PC-9 (cell line): ENCODE measurements at places on chromosomes 3 and 15.

DNA sequence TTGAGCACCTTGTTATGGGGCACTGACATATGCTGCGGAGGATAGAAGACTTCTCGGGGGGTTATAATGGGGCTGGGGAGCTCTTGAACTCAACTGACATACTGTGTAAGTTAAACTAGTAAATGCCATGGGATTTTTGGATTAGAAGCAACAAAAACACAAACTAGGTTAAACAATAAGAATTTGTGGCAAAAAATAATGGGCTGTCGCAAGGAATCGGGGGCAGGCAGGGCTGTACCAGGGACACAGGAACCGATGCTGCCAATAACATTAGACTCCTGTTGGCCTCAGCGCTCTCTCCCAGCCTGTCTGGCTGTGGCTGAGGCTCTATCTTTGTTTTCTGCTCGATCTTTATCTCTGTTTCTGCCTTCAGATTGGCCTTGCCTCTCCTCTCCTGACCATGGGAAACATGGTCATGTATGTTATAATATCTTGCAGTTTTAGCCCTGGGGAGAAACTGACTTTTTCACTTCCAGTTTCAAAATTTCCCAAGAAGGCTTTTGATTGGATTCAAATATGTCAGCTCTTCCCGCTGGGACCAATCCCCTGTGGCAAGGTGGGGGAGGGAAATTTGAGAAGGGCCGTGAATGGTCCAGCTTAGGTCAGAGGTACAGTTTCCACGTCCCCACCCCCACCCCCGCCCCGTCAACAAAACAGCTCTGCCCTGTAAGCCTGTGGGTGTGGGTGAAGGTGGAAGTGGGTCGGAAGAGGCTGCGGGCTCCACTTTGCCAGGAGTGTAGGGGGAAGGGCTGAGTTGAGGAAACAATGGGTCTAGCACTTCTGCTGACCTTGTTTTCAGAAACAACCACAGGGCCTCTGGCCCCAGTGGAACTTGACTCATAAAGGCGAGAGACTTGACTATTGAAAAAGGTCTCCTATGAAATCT, 161.1 kb upstream of the TBL1XR1 start:
- no peaks in the 10 kb centered on the region for H3K36me3 ChIP-seq
- H3K4me3 ChIP-seq: peak overlapping the region; percentile 49
- peak; percentile 95 for DNase-seq

DNA sequence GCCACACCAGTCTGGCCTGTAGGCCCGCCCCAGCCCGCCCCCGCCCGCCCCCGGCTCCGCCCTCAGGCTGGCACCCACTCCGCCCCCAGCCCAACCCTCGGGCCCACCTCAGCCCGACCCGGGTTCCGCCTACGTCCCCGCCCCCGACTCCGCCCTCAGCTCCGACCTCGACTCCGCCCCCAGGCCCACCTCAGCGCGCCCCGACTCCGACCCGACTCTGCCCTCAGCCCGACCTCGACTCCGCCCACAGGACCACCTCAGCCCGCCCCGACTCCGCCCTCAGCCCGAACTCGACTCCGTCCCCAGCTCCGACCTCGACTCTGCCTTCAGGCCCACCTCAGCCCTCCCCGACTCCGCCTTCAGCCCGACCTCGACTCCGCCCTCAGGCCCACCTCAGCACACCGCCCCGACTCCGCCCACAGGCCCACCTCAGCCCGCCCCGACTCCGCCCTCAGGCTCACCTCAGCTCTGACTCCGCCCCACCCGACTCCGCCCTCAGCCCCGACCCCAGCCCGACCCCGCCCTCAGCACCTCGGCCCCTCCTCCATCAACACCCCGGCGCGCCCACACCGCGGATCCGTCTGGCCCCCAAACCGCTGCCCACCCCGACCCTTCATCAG, at the start of gene RAB43:
Gene RAB43, minus strand, starts transcription at position 13 of the 620 bp plus-strand sequence. CDS start 315 bp downstream, outside the sequence.
- peak within 1 kb of the TSS; percentile 90 for H3K27ac ChIP-seq
- peaks cover 17% of the 10 kb centered on the region for H3K4me1 ChIP-seq
- no peaks in the 10 kb centered on the region for H3K27me3 ChIP-seq
- peak within 1 kb of the TSS; percentile 70 for H3K4me3 ChIP-seq

DNA sequence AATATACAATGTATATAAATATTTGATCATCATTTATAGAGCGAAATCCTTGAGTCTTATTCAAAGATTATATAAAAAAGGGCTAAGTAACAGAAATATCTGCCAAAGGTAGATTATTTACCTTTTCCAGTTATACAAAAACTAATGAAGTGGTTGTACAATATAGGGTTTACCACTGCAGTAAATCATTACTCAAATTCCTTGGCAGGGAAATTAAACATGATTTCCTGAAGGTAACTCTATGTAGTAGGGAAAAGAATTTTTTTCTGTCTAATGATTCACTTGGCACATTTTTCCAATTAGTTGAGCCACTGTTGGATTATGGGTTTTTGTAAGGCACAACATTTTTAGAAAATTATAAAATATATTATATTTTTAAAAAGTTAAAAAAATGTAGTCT, 129.6 kb downstream of the NR2F2 start:
- H3K36me3 ChIP-seq: no peaks in the 10 kb centered on the region
- H3K4me1 ChIP-seq: no peaks in the 10 kb centered on the region
- peaks cover 14% of the 10 kb centered on the region for H3K27me3 ChIP-seq
- H3K4me3 ChIP-seq: no peak overlapping the region

DNA sequence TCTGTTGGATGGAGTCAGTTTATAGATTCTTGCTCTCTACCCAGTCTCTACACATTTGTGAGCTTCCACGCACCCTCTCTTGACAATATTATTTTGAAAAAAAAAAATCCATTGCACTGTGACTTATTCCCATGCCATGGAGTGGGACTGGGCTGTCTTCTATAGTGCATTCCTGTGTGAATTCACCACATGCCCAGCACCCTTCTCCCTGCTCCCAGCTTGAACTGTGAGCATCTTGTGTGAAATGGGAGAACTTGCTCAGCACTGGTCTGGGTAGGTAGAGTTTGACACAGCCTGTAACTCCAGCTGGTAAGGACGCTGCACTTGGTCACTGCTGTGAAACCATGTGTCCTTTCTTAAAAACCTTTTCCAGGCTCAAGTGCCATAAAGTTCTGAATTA, 91.9 kb downstream of the ARNT2 start:
- no peak overlapping the region for H3K27ac ChIP-seq
- DNase-seq: no peak
- H3K27me3 ChIP-seq: 0 out of 2 replicates have a peak, but pooled peaks cover 4% of the 10 kb centered on the region
- H3K4me3 ChIP-seq: no peak overlapping the region

- H3K4me1 ChIP-seq: no peaks in the 10 kb centered on the region
- no peak overlapping the region for H3K27ac ChIP-seq
- H3K36me3 ChIP-seq: no peaks in the 10 kb centered on the region
- no peak overlapping the region for H3K4me3 ChIP-seq
- no peak for DNase-seq
- H3K27me3 ChIP-seq: no peaks in the 10 kb centered on the region
Observed at GRCh38 chr3:58798312-58798711, 131.7 kb upstream of the FAM3D start.

GRCh38 chr15:35349916-35350315, 196.0 kb downstream of the DPH6 start:
- DNase-seq: no peak
- H3K27ac ChIP-seq: no peak overlapping the region
- H3K4me1 ChIP-seq: no peaks in the 10 kb centered on the region
- H3K4me3 ChIP-seq: no peak overlapping the region
